ENCODE measurements at places on chromosomes 13 and 19.

DNA sequence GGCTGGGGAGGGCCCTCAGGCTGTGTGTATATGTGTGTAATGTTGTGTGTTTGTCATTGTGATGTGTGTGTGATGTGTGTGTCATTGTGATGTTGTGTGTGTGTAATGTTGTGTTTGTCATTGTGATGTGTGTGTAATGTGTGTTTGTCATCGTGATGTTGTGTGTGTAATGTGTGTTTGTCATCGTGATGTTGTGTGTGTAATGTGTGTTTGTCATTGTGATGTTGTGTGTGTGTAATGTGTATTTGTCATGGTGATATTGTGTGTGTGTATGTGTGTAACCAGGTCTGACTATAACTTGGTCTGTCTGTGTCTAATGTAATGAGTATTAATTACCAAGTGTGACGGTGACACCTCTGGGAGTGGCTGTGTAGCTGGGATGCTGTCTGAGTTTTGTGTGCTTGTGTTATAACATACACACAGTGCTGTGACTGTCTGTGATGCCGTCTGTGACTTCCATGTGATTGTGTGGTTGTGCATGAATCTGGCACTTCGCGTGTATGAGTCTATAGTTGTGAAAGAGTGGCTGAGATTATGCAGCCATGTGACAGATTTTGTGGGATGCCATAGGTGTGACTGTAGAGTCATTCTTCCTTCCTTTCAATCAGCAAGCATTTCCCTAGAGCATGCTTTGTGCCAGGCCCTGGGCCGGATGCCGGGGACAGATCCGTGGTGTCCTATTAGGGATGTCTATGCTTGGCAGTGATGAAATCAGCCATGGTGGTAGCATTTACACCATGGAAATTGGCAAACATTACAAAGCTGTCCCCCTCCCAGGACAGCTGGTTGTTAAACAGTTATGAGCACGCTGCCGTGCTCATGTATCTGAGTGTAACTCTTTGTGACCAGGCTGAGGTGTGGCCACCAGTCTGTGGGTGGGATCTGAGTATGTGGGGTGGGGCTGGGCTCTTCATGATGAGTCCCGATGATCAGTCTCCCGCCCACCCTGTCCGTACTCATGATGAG, 6.4 kb downstream of the TNFSF14 start:
- DNase-seq = no peak

DNA sequence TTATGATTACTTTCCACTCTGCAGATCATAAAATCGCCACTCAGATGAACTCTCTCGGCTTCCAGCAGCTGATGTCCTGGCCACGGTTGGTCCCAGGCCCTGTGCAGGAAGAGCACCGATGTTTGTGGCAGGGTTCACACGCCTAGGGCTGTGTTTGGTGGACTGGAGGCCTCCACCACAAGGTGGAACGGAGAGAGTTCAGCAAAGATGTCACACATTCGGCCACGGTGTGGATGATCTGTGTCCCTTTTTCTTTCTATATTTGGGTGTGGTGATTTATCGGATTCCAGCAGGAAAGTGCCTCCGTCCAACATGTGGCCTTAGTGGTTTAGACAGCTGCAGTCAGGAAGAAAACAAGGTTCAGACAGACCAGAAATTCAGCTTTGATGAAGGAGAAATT, 521 bp upstream of the SHISA2 start:
- DNase-seq = no peak

GRCh38 chr19:44602081-44602480, 11.3 kb upstream of the IGSF23 start:
- DNase-seq = no peak

DNA sequence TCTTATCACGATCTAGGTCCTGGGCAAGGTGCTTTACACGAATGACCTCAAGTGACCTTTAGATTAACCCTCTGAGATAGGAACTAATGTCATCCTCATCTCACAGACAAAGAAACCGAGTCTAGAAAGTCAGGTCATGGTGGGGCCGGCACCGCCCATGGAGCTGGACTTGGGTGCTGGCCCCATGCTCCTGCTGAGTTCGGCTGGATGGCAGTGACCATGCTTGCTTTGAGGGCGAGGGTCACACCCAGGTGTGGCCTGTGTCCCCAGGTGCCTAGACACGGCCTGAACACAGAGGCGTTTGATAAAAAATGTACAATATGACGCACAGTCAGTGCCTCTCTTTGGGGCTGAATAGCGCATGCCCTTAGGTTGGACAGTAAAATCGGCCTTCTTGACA, 26.8 kb downstream of the COL4A2 start:
- no peak for DNase-seq

GRCh38 chr13:91126806-91127205, 220.7 kb upstream of the MIR17HG start:
- no peak for DNase-seq

- no peak for DNase-seq
These were observed 14.7 kb downstream of the LACC1 start for GRCh38 chr13:43894438-43894837.

- DNase-seq = no peak
These were observed 6.0 kb downstream of the GPI start for GRCh38 chr19:34370983-34371382.

DNA sequence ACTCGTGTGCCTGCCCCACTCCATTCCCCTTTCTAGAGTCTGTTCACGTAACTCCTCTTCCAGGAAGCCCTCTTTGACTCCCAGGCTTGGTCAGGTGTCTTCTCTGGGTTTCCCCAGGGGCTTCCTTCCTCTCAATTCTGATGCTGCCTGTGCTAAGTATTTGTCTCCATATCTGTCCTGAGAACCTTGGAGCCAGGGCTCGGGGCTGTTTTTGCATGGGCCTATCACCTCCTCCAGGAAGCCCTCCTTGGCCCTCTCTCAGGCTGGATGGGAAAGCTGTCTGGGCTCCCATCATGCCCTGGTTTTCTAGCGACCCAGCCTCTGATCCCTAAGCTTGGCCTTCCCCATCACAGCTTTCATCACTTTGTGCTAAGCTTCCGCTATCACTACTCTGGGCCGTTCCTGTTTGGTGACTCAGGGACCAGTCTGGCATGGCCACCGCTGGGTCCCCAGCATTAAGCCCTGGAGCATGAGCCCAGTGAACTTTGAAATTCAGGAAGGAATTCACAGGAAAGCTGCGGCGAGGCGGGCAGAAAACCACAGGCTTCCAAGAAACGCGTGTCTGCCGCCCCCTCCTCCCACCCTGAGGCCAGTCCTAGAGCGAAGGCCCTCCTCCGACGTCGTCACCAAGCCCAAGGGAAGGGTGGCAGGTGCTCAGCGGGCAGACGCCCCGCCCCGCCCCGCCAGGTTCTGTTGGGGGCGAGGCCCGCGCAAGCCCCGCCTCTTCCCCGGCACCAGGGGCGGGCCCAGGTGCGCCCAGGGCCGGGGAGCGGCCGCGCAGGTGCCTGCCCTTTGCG, 486 bp upstream of the SPINT2 start:
- DNase-seq = peak; percentile 95

GRCh38 chr19:1882089-1882785, 3.1 kb downstream of the ABHD17A start:
- DNase-seq = no peak

- no peak for DNase-seq
These were observed 152.4 kb upstream of the ATXN8OS start for GRCh38 chr13:69955271-69955670.

DNA sequence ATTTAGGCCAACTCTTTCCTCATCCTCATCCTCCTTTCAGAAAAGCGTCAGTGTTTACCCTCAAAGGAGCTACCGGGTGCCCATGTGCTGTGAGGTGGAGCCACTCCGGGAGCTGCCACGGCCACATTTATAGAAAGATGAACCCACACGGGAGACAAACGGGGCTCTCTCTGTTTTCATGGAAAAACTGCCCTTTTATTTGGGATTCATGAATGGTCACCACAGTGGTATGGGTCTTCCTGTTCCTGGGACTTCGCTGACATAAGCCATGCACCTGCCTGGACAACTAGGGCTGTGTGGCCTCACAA, 224.2 kb downstream of the ZIC5 start:
- no peak for DNase-seq

DNA sequence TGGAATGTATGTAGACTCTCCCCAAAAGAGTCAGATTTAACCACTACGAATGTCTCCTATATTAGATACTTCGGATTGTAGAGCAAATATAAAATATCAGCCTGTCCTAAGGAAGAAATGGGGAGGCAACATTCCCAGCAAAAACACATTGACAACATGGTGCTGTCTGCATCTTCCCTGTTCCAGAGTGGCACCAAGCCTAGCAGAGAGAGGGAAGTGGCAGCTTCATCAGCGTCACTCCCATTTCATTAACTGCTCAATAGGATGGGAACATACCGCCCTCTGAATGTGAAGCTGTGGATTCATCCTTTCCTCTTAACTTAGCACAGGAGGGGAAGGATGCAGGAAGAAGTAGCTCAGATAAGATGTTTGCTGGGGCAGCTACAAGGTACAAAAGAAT, 45.4 kb downstream of the MYO16 start:
- no peak for DNase-seq

DNA sequence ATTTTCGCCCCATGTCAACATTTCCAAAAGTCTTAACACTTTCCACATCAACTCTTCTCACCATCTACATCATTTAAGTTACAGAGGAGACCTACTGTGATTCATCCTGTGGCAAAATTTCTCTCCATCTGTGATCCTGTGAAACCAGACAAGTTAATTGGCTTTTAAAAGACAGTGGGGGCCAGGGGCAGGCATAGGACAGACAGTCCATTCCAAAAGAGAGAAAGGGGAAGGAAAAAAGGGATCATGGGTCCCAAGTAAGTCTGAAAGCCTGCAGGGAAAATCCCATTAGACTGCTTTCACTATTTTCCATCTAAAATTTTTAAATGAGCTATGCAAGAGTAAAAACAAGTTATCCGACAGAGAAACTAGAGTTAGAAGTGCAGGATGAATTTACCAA, 121.0 kb downstream of the MRPL57 start:
- DNase-seq = no peak

DNA sequence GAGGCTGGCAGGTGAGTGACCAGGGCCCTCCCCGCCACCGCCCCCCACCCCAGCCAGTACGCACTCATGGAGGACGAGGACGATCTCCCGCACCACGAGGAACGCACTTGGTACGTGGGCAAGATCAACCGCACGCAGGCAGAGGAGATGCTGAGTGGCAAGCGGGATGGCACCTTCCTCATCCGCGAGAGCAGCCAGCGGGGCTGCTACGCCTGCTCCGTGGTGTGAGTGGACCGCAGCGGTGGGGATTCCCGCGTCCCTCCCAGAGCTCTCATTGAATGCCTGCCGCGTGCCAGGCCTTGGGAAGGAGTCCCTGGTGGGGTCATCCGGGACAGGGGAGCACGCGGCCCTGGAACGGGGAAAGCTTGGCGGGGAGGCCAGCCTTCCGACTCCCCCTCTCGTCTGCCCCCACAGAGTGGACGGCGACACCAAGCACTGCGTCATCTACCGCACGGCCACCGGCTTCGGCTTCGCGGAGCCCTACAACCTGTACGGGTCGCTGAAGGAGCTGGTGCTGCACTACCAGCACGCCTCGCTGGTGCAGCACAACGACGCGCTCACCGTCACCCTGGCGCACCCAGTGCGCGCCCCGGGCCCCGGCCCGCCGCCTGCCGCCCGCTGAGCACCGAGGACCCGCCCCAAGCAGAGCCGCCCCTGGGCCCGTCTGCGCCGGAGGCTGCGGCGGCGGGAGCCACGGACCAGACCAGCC, 4.8 kb upstream of the IFI30 start:
- no peak for DNase-seq

- no peak for DNase-seq
These were observed 1.2 kb downstream of the ADAMTSL5 start for GRCh38 chr19:1511318-1512317.

DNA sequence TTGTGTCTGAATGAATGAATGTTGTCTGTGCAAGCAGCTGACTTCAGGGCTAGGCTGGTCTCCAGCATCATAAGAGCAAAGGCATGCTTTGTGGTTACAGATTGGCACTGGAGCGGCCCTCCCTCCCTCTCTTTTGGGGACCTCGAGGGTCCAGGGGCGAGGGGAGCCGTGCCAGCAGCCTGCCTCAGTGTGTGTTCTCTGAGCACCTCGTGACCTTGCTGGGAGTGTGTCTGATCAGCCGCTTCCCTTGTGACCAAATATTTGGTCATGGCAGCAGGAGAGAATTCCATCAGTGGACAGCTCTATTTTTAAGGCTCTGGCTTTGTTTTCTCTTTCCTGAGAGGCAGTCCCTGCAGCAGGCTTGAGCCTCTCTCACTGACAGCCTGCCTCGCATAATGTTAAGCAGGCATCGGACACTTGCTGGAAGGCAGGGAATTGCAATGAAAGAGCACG, 329.7 kb downstream of the UQCRFS1 start:
- no peak for DNase-seq

GRCh38 chr13:39197647-39198007, 159.4 kb downstream of the NHLRC3 start:
- no peak for DNase-seq

- no peak for DNase-seq
These were observed 7.7 kb upstream of the ZNF611 start for GRCh38 chr19:52742516-52742915.

DNA sequence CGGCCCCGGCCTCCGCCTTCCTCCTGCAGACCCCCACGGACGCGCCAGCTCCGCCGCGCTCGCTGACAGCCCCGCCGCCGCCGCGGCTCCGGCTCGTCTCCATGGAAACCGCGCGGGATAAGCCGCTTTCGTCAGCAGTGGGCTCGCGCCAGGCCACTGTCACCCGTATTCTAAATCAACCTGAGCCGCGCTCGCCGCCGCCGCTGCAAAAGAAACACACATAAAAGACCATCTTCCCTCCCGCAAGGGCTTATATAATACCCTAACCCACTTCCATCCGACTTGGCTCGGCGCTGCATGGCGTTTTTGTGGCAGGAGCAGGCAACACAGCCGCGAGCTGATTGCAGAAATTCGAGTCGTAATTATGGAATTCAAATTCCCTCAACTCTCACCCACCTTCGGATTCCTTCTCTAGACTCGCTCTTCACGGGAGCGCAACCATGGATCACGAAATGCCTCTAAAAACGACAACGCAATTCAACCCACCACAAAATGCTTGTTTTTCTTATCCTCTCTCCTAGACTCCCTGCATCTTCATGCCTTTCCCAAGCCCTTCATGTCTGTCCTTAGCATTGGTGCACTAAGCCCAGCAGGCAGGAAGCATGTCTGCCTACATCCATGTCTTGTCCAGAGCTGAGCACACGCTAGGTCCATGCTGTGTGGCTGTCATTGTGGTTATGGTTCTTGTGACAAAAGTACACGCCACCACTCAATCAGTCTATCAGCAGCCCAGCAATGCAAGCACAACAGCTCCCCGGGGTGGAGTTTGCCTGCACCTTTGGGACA, at the start of gene AMER2:
TSS of gene AMER2 (minus strand) at position 772 of the 786 bp plus-strand sequence. CDS start at position 103, 669 bp downstream.
- DNase-seq = no peak

DNA sequence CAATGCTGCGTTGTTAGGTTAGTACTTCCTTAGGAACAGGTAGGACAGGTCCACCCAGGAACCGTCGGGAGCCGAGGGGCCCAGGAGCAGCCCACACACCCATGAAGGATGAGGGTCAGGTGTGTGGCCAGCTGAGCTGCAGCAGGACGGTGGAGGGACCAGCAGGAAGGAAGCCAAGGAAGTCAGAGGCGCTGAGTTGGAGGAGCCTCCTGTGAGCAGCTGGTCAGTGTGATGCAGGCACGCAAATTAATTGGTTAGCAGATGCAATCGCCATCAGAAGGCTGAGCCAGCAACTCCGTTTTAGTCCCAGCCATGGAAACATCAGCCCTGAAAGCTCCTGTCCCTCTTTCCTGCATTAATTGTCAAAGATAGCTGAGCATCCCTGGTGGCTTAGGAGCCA, 114.9 kb upstream of the SOX1 start:
- DNase-seq = no peak
